ENCODE measurements at places on chromosomes 5 and 9.

GRCh38 chr5:9601055-9601739, 29.0 kb downstream of the TAS2R1 start:
- no peak for DNase-seq

DNA sequence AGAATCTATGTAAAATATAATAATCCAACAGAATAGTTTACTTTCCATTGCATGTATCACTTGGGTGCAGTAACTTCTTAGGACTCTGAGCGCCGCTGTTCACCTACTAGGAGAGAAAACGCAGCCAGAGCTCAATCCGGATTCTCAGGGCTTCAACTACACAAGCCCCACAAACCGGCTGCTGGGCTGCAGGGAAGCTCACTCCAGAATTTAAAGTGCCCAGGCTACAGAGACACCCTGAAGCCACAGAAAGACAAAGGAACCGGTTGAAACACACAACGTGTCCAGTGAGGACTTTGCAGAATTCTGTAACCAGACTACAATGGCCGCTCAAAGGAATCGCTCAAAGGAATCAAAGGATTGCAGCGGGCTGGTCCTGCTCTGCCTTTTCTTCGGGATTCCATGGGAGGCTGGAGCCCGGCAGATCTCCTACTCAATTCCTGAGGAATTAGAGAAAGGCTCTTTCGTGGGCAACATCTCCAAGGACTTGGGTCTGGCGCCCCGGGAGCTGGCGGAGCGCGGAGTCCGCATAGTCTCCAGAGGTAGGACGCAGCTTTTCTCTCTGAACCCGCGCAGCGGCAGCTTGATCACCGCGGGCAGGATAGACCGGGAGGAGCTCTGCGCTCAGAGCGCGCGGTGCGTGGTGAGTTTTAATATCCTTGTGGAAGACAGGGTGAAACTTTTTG, at the start of gene PCDHGA10:
Gene PCDHGA10 (plus strand): TSS at position 134 of the 686 bp plus-strand sequence. CDS start 189 bp downstream, at position 323.
- DNase-seq, result no peak

- DNase-seq, result no peak
Measured at GRCh38 chr9:137149942-137150616, 11.1 kb downstream of the GRIN1 start.

DNA sequence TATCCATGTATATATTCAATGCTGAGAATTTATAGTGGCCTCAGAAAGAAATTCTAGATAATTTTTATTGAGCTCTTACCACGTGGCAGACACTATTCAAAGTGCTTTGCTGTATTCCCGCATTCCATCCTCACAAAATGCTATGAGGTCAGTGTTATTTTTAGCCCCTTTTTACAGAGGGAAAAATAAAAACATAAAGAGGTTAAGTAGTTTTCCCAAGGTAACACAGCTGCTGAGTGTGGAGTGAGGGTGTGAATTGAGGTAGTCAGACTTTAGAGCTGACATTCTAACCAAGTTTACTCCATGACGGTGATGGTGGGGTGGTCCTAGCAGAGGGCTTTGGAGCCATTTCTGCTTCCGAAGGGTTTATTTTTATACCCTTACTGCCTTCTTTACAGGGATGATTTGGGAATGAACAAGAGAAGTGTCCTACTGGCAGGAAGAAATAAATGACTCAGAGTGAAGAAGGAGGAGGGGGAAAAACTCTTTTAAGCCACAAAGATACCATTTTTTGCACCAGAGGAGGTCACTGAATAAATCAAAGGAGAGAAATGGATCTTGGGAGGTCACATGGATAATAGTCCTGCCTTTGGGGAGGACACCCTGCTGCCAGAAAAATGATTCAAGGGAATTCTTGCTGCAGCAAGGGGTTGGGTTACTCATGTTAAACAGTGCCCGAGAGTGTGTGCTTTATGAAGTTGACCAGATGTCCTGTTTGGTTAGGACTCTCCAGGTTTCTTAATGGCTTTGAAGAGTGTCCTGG, 76.1 kb downstream of the HMHB1 start:
- DNase-seq, result no peak

DNA sequence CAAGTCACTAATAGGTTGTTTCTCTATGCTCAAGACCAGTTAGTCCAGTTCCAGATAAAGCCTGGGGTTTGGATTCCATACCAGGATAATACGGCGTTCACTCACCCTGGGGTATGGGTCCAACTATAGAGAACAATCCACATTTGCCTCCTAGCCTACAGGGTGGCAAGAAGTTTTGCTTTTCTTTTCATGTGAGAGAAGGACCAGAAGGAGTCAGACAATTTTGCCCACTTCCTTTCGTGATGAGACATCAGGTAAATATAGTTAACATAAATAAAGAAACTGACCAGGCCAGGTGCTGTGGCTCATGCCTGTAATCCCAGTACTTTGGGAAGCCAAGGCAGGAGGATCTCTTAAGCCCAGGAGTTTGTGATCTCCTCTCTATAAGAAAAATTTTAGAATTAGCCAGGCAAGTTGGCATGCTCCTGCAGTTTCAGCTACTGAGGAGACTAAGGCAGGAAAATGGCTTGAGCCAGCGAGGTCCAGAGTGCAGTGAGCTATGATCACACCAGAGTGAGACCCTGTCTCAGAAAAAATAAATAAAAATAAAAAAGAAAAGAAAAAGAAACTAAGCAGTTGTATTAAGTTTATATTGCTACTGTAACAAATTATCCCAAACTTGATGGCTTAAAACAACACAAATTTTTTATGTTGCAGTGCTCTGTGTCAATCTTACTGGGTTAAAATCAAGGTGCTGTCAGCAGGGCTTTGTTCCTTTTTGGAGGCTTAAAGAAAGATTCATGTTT, 7.5 kb upstream of the REEP5 start:
- DNase-seq, result no peak

DNA sequence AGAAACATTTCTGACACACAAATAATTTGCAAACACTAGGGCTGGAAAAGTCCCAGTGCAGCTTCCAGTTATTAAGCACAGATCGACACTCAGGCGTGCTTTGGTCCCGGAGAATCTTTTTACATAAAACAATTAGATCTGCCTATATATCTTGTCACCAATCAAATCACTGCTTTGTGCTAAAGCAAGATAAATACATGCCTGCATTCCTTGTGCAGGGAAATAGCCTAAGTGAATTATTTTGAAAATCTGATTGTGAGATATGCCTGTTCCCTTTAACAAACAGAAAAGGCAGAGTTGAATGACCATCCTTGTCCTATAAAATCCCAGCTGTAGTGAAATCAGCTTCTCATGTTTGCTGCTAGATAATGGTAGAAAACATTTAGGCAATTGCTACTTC, 604.4 kb downstream of the CCDC171 start:
- no peak for DNase-seq

DNA sequence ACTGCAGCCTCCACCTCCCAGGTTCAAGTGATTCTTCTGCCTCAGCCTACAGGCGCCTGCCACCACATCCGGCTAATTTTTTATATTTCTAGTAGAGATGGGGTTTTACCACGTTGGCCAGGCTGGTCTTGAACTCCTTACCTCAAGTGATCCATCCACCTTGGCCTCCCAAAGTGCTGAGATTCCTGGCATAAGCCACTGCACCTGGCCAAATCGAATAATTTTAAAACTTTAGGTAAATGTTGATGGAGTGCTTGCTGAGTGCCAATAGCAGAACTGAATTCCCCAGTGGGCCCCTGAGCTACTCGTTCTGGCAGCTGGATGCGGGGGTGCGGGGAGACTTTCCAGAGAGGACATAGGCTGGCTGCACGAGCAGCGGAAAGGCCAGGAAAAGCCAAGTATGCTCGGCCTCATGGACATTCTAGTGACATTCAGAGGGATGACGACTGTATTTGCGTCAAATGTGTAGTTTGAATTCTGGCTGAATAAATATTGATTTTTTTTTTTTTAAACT, 16.8 kb downstream of the TRAF2 start:
- DNase-seq, result no peak

GRCh38 chr5:157888814-157889532, 30.0 kb upstream of the CLINT1 start:
- no peak for DNase-seq

DNA sequence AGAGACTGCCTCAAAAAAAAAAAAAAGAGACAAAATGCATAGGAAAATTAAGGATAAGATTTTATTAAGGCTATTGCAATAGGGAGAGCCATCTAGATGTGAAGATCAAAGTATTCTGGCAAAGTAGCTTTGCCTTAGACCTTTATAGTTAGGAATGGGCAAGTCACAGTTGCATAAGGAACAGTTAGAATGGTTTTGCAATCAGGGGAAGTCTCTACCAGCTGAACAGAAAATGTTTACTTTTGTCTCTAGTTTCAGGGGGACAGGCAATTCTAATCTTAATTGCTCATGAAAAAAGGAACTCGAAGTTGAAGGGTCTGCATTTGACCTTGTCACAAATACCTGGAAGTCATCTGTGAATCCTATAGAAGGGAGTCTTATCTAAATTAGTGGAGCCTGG, 13.1 kb upstream of the ATP6V1G1 start:
- DNase-seq, result no peak

DNA sequence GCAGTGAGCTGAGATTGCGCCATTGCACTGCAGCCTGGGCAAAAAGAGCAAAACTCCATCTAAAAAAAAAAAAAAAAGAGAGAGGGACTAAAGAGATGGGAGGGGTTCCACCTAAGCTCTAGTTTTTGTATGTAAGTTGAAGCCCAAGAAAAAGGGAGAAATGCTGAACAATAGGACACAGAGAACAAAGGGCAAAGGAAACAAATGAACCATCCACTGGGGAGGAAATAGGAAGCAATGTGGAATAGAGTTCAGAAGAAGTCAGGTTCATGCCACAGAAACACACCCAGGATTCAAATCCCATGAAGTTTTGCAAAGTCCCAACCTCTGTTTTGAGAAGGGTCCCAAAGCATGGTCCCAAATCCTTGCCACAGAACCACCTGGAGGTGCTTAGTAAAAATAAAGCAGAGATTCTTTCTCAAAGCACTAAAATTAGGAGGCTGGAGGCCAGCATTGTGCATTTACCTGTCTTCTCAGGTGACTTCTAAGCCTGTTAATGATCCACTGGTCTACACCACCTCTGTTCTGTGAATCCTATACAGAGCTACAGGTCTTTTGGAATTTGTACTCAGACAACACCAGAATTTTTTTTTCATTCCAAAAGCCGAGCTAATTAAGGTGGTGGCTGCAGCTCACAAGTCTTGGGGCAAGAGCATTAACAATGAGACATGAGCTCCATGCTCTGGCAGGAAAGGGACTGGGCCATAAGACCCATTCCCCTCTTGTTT, 177.6 kb downstream of the DOCK8 start:
- DNase-seq, result no peak

Data from right renal pelvis (tissue), 4 donors.